ENCODE measurements at places on chromosomes 1 and 21.

DNA sequence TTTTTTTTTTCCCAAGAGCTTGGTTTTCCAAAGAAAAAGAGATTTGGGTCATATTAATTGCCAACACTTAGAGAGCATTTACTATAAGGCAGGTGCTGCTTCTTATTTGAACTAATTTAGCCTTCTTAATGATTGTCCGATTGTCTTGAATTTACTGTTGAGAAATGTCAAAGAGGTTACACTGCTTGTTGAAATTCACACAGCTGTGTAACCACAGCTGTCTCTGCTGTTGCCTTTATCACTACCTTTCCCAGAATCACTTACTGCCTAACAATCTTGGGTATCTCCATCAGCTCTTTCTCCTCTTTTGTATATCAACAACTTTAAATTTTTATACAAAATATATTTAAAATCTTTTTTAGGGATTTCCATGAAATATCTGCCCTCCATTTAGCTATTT is 115.6 kb downstream of the UCHL5 start:
- no peak for DNase-seq

GRCh38 chr1:153389973-153390879 is 647 bp downstream of the S100A8 start:
- no peak for DNase-seq

DNA sequence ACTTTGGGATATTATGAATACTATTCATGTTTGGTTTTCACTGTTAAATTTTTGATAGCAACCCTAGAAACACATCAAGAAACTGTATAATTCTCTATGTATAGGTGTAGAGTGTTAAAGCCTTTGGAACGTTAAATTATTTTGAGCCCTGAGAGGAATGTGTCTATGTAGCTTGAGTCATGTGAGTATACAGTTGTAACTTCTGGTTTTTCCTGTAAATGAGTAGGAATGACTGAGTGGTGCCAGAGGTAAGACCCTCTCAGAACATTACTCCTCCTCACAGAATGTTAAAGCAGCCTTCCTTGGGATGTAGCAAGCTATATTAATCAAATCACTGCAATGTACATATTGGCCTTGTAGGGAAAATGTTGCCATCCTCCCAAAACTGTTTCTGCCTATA is 69.0 kb downstream of the C1orf21 start:
- DNase-seq = no peak

DNA sequence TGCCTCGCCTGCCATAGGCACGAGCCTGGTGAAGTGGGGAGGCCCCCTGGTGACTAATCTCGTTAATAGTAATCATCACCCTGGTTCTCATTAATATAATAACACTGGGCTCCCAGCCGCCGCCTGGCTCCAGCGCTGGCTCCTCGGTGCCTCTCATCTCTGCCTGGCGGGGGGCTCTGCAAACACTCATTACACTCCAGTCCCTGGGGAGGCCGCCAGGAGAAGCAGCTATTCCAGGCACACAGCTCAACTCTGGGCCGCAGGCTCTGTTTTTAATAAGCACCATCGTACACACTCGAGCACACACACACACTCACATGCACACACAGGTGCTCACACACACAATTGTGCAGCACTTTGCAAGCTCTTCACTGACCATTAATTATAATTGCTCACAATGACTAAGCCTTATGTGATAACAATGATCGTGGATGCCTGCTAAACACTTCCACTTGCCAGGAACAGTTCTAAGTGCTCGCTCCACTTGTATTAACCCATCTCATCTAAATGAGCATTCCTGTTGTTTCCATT is 52.2 kb downstream of the SDC3 start:
- DNase-seq = no peak

- no peak for DNase-seq
Measured at GRCh38 chr1:244887281-244887680, 22.9 kb upstream of the HNRNPU start.

DNA sequence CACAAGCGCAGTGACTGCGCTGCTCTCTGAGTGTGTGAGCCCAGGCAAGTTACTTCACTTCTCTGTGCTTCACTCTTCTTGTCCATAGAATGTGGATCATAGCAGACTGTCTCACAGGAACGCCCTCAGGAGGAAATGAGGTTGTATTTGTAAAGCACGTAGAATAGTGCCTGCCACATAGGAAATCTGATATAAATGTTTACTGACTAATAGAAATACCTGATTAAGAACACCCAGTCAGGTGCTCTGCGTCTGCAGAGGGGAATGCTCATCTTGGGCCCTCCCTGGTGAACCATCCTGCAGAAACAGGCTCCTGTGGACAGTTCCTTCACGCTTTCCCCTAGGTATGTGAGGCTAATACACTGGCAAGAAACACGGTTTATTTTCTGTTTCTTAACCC is 100.3 kb downstream of the BEND5 start:
- DNase-seq = no peak

GRCh38 chr1:43913666-43914360 is 19.8 kb upstream of the ARTN start:
- DNase-seq = no peak

DNA sequence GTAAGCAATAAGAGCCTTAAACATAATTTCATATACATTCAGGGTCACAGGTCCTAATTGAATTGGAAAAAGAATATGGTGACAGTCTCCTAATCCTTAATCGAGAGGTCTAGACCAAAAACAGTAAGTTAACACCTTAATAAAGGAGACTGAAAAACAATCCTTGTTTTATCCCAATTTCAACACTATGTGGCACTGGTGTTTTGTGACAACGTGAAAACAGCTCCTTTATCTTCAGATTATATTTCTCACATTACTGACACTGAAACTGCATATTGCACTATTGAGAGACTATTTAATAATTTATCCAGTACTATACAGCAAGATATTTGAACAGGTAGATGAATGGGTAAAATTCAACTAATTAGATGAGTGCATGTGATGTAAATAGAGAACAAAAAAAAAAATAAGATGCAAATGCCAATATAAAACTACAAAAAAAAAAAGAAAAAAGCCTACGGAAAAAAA is 34.1 kb downstream of the TP53BP2 start:
- DNase-seq = no peak

- DNase-seq = no peak
Measured at GRCh38 chr1:208258277-208258676, 14.1 kb upstream of the PLXNA2 start.

- no peak for DNase-seq
Measured at GRCh38 chr1:93670141-93670540, 11.5 kb downstream of the BCAR3 start.

DNA sequence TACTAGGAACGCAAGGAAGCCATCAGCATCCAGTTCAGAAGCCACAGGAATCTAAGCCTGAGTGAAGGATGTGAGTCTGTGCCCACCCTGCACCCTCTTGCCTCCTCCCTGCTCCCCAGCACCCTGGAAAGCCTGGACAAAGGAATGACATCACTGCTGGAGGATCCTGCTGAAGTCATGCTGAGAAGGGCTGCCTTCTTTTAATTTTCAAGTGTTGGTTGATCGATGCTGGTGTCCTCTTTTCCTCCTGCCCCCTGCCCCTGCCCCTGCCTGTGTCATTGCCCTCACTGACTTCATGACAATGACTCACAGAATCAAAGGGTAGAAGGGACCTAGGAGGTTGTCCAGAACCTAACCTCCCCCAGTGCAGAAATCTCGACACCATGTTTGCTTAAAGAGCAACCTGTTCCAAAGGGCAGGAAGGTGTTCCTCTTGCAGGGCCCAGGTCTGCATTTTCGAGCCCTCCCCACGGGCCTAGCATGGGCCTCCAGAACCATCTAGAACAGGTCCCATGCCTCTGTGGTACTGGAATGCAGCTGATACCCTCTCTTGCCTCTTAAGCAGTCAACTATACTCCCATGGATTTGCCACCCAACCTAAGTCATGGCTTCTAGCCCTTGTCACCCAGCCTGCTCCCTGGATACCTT is 9.6 kb downstream of the DHRS3 start:
- no peak for DNase-seq

GRCh38 chr21:37210130-37210529 is 57.0 kb downstream of the VPS26C start:
- no peak for DNase-seq

GRCh38 chr1:244212797-244213475 is 161.9 kb downstream of the ZBTB18 start:
- DNase-seq = no peak

DNA sequence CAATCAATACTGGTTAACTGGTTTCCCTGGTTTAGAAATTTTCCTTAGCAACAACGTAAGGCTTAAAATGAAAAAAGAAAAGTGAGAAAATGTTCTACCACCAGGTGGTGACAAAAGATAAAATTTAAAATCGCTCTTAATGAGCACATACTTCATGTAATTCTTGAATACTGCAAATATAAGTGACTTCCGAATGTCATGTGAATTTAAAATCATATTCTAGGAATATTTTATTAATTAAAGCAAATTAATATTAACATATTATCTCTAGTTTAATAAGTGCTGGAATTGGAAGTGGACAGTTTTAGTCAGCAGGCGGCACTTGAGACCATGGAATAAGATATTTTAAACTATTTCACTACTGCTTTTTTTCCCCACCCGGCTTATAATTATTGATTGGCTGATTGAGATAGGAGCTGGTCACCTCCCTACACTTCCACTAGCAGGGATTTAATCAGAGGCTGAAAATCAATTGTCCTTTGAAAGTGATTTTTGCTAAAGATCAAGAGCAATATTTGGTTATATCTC is 5.0 kb upstream of the ADAMTS1 start:
- DNase-seq = no peak

GRCh38 chr1:117794073-117794472 is 135.3 kb downstream of the GDAP2 start:
- DNase-seq = no peak

DNA sequence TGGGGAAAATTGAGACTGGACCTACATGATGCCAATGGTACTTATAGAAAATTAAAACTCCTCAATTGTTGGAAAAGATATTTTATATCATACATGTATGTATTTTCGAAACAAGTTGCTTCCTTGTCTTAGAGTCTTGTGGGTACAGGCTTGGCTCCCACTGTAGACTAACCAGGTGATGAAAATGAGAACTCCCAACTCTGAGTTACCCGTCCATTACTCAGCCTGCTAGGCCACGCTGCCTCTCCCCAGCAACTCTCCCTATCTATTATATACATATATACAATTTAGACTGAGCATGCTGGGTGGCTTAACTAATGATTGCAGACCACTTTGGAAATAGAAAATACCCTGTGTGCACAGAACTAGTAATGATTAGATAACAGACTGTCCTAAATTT is 628.7 kb downstream of the LMO4 start:
- DNase-seq = no peak

- DNase-seq = no peak
Measured at GRCh38 chr1:94514095-94514727, 27.3 kb downstream of the F3 start.

GRCh38 chr1:214155987-214156625 is 124.9 kb upstream of the SMYD2 start:
- DNase-seq = no peak

DNA sequence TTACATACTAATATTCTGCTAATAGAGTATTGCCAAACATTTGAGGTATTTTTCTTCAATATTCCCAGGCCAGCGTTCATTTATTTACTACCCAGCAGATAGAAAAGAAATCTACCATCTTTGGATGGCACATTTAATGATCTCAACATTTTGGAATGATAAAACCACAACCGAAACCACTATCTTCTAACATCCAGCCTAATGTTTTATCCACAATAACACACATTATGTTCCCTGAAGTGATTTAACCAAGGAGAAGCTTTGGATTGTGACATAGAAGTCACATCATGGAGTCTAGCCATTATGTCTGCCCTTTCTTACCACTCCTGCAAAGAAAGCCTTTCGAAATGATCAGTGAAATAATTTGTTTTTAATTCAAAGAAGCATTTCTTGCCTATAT is 497.1 kb upstream of the PLXNA2 start:
- DNase-seq = no peak

GRCh38 chr1:205670611-205671430 is 9.5 kb downstream of the SLC45A3 start:
- no peak for DNase-seq

DNA sequence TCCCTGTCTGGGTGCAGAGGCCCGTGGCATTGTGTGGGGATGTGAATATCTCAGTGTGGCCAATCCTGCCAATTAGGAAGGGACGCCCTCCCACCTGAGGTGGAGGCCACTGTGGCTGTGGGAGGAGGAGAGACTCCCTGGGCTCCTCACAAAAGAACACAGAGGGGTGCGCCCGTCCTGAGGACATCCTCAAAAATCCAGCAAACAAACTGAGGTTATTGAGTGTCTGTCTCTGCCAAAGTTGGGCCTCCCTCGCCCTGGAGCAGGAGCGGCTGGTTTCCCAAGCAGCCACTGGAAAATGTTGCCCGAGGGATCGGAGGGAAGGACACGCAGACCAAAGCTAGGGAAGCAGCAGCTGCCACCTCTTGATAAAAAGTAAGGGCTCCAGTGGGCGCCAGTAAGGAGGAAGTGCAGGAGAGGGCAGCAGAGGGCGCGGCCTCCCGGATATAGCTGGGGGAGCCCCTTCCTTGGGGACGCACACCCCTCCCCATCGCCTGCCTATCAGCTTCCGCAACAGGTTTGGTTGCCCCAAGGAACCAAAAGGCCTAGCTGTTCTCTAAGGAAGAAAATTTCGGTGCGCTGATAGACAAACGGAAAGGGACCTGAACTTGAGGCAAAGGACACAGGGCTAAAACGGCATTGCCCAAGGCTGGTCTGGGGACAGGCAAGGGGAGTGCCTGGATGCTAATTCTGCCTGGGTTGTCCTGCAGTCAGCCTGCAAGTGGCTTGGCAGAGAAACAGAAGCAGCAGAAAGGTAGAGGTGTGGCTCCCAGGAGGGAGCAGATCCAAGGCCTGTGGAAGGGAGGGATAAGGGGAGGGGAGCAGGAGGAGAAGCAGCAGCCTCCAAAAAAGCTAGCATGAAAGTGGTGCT is 1.7 kb upstream of the GRIK3 start:
- no peak for DNase-seq

DNA sequence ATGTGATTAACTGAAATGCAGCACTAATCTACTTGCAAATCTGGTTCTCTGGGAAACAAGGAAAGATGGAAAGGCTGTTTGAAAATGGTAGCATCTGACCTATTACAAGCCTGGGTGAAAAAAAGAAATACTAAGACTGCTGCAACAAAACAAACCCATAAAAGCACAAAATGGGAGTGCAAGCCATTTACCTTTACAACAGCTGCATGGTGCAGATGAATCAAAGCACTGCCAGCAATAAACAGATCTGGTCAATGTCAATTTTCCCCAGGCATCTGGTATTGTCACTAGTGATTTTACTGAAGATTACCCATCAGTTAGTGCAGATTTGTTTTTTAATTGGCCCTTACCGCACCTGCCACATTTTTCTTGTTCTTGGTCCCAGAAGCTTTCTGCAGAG is 1341.7 kb downstream of the PLA2G4A start:
- no peak for DNase-seq

DNA sequence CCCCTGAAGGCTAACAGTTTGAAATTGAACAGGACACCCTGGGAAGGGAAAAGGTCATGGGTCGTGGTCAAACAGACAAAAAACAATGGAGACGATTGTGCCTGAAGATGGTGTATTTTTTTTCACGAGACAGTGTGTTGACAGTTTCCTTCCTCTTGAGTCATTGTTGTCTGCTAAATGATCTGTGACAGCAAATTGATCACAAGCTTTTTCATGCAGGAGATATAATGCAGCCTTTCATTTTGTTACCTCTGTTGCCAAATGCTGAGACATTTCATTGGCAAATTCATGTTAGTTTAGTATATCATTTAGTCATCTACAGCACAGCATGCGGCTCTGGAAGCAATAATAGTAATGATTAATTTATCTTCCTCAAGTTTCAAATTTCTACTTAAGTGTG is 27.7 kb downstream of the UBE2U start:
- DNase-seq = no peak

- no peak for DNase-seq
Measured at GRCh38 chr21:44253832-44254710, 7.6 kb downstream of the DNMT3L start.

- DNase-seq = no peak
Measured at GRCh38 chr1:66166753-66167152, 367.2 kb upstream of the SGIP1 start.
